Ascending aorta (tissue), 2 donors: ENCODE measurements at places on chromosomes 4 and X.

DNA sequence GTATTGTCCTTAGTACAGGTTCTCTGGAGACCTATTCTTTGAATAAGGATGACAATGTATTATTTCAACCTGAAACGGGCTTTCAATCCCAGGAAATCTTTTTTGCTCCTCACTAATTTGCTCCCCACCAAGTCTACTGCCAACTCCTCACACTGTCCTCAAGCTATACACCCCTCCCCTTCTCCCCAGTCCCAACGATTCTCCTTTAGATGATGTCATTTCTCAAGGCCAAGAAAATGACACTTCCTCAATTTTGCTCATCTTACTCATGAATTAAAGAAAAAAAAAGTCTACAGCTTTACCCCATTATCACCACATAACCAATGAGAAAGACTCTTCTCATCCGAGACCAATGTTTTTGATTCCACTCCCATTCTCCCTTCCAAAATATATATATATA is 20.6 kb downstream of the AP1S2 start:
- no peak for DNase-seq

GRCh38 chrX:133215747-133216146 is 2.4 kb downstream of the TFDP3 start:
- DNase-seq: no peak

DNA sequence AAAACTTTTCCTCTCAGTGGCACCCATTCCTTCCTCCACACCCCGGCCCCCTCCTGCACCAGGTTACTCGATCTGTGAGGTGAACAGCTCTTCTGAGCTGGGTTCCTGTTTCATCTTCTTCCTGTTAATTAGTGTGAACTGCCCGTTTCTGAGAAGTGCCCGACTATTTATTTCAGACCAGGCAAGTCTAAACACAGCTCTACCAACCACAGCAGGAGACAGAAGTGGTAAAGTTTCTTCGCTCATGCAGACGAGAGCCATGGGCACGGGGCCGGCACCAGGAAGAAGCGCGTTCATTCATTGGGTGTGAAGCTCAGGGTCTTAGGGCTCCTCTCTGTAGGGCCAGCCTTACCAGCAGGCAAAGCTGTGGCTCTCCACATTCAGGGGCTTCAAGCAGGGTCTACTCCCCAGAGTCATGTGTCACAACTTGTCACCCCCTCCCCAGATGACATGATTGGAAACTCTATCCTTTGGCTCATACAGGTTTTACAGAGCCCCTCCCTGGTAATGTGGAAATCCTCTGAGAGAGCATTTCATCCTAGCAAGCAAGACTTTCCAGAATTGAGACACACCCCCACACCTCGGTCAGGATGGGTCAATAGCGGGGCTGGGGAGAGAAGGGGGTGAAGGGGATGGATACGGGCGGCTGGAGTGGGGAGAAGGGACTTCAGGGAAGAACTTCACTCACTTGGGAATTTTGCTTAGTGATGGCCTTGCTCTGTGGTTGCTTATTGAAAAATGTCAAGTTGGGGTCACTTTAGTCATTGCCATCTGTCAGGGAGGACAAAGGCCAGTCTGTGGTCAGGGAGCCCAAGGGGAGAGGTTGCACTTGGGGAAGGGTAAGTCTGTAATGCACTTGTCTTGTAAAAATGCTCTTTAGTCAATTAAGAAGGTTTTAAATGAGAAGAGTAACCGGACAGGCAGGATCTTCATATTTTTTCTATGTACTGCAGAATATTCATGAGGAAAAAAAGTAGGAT is 121.6 kb upstream of the TRIM2 start:
- no peak for DNase-seq

GRCh38 chr4:88737307-88737941 is 39.8 kb upstream of the NAP1L5 start:
- DNase-seq: no peak

GRCh38 chr4:114658179-114658578 is 59.6 kb downstream of the UGT8 start:
- no peak for DNase-seq

DNA sequence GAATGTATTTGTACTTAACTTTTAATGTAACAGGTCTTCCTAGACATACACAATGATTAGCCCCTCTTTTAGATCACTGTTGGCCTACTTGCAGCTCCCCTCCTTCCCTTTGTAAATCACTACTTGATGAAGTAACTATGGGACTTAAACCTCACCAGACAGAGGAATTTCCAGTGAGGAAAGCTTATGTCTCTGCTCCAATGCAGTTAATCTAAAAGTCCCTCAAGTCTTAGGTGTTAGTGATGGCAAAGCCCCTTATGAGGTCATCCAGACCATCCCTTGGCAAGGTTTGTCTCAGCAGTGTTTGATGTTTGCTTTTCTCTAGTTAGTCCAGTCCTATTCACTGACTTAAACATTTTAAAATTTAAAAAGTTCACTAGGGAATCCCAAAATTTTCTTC is 877.3 kb upstream of the INTU start:
- no peak for DNase-seq

DNA sequence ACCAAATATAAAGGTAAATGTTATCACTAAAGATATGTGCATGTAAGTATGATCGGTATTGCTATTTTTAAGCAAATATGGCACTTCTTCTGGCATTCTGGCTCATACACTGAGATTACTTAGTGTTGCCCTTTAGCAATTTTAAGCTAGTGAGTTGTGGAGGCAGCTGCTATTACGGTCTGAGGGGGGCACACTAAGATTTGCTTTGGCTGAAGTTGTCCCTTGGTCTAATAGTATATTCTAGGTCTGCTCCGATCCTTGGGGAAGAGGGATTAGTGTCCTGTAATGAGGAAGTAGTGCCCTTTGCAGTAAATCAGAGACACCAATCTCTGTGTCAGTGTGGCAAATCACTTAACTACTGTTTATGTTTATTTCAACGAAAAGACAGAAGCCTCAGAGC is 196.5 kb upstream of the FTHL17 start:
- DNase-seq: no peak

GRCh38 chr4:76216524-76216923 is 2.9 kb upstream of the SCARB2 start:
- no peak for DNase-seq

DNA sequence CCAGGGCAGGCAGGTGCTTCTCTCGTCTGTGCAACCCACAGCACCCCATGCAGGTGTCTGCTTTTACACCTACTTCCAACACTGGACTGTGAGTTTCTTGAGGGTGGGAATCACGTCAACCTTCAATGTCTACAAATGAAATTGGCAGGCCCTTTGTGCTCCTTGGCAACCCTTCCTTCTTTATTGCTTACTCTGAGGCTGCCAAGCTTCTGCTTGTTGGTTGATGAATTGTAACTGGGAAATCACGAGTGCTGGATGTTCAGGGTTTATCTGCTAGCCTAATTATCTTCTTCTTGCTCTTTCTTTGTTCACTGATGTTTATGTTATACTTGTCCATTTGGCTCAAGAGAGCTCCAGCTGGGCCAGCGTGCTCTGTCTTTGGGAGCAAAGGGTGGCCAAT is 2.5 kb upstream of the DGAT2L6 start:
- DNase-seq: no peak
